ENCODE measurements at places on chromosomes 4 and X.

GRCh38 chrX:74924449-74925224, 615 bp downstream of the NEXMIF start:
- no peak for DNase-seq

DNA sequence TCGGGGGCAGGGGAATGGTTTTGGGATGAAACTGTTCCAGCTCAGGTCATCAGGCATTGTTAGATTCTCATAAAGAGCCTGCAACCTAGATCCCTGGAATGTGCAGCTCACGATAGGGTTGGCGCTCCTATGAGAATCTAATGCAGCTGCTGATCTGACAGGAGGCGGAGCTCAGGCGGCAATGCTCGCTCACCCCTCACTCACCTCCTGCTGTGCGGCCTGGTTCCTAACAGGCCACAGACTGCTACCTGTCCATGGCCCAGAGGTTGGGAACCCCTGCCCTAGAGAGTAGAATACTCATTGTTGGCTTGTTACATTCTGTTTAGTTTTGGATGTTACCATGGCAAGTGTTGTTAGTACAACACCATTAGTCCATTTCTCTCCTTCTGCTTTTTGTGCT, 40.8 kb upstream of the STX18 start:
- no peak for DNase-seq

DNA sequence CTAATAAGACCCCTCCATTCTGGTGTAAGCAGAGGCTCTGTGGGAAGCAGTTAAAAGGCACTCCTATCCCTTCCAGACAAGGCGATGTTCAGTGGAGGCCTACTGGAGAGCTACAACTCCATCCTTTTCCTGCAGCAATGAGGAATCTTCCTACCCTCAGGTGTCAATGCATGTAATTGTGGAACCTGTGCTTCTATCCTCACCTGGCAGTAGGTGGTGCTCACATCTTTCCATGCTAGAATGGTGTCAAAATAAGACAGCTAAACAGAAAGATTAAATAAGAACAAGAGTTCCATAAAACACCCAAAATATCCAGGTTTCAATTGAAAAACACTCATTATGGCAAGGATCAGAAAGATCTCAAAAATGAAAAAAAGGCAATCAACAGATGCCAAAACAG, 224.6 kb downstream of the IL15 start:
- DNase-seq, result no peak

- no peak for DNase-seq
Observed at GRCh38 chr4:171430495-171430894, 382.7 kb upstream of the GALNTL6 start.

DNA sequence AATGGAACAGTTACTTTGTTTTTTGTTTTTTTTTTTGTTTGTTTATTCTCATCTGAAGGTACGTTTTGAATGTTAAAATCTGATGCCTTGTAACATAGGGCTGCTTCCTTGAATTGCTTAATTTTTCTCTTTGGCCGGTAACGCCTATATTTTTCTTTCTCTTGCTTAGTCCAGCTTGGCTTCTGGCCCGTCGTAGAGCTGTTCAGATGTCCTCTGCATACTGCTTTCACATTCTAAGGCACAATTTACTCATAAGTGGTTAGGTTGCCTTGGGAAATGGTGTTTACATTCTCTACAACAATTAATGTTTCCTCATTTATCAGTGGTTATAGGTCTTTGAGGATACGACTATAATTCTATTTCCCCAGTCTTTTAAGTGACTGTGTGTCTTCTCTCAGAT, 7.9 kb downstream of the NONO start:
- DNase-seq, result no peak

DNA sequence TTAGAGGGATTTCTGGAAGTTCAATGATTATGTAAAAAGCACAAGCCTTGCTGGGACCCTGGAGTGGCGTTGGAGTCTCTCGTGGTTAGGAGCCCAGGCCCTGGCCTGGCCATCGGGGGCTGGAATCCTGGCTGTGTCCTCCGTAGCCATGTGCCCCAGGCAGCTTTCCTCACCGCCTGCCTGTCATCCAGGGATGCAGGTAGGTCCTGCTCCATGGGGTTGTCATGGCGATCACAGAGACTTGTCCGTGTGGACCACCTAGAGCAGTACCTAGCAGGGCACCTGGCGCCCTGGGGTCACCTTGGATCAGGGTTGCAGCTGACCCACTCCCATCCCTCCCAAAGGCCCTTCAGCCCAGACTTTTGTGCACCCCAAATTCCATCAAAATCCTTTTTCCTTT, 30.2 kb upstream of the WFS1 start:
- no peak for DNase-seq

GRCh38 chrX:74405973-74406489, 15.3 kb upstream of the SLC16A2 start:
- no peak for DNase-seq

GRCh38 chr4:173074501-173074946, 94.1 kb upstream of the GALNT7 start:
- DNase-seq, result peak; percentile 7

DNA sequence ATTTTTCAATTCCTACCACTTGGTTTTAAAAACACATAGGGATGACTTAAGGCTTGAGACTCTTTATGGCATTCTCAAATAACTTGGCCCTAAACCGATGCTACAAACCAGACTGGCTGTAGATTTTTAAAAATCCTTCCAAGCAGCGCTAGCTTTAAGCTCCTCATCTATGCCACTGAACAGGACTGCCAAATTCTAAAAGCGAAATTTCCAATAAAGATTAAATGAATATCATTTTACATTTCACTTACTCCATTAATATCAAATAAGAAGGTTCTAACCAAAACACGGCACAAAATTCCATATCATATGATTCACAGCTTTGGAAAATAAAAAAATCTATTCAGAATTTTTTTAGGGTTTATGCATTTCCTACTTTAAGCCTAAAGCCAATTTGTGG, 134.2 kb downstream of the FANCB start:
- no peak for DNase-seq

GRCh38 chrX:6810776-6811175, 275.9 kb upstream of the VCX3A start:
- no peak for DNase-seq

DNA sequence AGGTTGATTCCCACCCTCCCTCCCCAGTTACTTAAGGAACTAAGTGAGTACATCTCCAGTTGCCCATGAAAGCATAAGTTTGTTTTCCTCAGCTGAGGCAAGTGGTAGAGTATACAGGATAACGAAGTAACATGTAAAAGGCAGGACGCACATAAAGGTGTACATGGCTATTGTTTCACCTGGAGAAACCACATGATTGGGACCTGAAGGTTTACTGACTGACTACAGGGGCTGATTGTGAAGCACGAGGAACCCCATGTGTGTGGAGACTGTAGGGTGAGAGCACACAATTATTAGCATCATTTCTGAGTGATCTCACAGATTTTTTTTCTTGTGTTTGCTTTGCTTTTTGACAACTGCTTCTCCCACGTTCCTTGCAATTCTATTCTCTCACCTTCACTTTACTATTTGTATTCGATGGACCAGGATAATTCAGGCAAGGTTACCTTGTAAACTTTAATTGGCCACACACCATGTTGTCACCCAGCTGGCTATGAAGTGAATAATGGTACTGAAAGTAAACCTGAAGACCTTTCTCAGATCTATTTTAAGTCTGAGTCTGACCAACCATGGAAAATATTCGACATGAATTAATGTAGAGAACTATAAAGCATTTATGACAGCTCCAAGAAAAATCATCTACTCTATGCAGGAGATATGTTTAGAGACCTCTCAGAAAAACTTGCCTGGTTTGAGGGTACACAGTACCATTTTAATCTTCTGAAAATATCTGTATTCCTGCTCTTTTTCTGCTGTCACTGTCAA, 102.5 kb upstream of the MYOZ2 start:
- DNase-seq, result no peak

- DNase-seq, result no peak
Observed at GRCh38 chr4:140188975-140189374, 35.0 kb upstream of the MAML3 start.

- DNase-seq, result no peak
Observed at GRCh38 chrX:85503258-85504158, 124.0 kb upstream of the POF1B start.

DNA sequence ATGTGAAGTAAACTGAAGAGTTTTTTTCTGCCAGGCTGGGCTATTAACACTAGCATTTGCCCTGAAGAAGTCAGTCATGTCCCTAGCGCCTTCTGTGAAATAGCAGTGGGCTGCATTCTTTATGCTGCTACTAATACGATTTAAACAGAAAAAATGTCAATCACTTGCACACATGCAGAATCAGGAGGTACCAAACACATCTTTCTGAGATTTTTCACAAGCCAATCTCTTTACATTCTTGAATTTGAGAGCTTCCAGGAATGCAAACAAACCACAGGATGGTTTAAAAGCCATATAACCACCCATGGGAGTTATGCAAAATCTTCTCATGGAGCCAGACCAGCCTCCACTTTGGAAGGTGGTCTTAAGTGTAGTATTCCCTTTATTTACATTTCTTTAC, 220.1 kb downstream of the IQCM start:
- DNase-seq, result no peak

- no peak for DNase-seq
Observed at GRCh38 chr4:110667670-110668069, 44.8 kb upstream of the PITX2 start.

- DNase-seq, result no peak
Observed at GRCh38 chr4:182000077-182000476, 243.1 kb upstream of the TENM3 start.

- no peak for DNase-seq
Observed at GRCh38 chr4:1041147-1041935, 29.9 kb downstream of the FGFRL1 start.

- peak; percentile 68 for DNase-seq
Observed at GRCh38 chrX:65679071-65679540, 11.7 kb downstream of the MSN start.

DNA sequence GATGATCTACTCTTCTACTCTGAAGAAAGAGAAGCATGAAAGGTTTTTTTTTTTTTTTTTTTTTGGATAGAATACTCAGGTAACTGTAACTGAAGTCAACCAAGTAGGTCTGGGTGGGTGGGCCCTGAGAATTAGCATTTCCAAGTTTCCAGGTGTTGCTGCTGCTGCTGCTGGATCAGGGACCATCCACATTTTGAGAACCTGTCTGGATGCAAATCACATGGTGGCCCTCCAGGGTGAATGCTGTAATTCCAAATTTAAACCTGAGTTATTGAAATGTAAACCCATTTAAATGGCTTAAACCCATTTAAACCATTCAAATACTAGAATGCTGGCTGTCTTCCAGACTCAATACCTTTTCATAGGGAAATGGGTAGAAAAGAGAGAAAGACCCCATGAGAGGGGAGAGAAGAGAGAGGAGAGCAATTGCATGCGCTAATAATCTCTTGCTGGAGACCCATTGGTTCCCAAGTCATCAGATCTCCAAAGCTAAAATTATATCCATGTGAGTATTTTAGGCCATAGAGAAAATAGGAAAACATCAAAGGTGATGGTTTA, 17.6 kb downstream of the SUPT20HL1 start:
- no peak for DNase-seq

DNA sequence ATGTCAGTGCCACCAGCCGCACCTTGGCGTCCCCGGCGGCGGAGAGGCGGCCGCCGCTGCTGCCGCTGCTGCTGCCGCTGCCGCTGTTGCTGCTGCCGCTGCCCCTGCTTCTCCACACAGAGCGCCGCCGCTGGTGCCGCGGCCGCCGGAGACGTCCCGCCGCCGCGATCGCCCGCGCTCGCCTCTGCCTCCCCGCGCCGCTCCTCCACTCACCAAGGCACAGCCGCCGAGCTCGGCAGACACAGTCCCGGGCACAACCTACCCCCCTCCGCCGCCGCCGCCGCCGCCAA, at the start of gene PPP3CA:
Gene PPP3CA (minus strand): TSS at position 260 of the 290 bp plus-strand sequence.
- no peak for DNase-seq

DNA sequence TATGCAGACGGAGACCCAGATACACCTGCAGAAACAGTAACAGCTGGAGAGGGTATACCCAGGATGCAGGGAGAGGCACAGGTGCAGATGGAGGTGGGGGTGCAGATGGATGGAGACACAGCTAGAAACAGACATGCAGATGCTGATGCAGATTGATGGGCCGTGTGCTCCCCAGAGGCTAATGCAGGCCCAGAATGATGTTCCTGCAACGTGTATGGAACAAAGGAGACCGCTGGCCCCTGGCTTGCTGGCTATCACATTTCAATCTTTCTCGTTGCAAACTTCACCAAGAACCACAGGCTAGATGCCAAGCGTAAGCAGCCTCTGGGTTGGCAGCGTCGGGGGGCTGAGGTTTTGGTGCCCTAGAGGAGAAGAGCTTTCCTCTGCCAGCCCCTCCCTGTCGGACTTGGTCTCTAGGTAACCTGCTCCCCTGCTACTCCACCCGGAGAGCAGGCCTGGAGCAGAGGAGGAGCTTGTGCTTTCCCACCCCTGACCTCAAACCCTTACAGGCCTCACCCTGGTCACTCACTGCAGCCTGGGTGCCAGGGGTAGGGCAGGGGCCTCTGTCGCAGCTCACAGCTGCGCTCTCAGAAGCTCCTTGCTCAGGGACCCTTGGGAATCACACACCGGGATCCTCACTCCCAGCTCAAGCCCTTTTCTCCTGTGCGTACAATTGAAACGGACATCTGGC, 69.0 kb upstream of the PSAPL1 start:
- DNase-seq, result no peak

DNA sequence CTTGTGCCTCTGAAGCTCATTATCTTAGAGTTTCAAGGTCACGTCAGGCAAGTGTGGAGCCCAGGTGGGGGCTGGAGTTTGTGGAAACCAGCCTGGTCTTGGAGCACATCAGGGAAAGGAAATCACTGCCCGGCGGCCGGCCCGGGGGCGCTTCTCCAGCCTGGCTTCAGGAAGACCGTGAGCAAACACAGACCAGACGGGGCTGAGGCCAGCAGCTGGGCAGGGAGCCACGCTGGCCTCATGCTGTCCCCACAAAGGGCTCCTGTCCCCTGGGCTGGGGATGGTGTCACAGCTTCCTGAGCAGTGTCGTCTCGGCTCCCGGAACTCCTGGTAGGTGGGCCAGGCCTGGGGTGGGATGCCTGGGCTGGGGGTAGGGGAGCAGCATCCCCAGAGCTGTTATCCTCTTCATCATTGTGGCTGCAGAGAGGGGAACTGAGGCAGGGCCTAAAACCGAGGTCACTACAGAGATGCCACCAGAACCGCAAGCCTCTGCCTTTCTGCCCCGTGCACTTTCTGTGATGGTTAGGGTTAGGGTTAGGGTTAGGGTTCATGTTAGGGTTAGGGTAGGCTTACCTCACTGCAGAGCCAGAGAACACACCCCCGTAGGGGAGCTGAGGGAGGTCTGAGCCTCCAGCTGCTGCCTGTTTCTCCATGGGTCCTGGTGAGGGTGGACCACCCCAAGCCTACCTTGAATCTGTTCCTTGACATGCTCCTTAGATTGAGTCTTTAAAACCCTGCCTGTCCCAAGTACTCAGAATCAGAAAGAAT, 77.5 kb downstream of the HTRA3 start:
- DNase-seq, result no peak

- no peak for DNase-seq
Observed at GRCh38 chr4:139876337-139876941, 210.8 kb downstream of the MGST2 start.

- DNase-seq, result peak; percentile 72
Observed at GRCh38 chr4:128517739-128518510, 230.3 kb upstream of the PGRMC2 start.

GRCh38 chr4:4395371-4395770, 8.5 kb downstream of the NSG1 start:
- no peak for DNase-seq
